ENCODE measurements at places on chromosomes 2 and 18.

DNA sequence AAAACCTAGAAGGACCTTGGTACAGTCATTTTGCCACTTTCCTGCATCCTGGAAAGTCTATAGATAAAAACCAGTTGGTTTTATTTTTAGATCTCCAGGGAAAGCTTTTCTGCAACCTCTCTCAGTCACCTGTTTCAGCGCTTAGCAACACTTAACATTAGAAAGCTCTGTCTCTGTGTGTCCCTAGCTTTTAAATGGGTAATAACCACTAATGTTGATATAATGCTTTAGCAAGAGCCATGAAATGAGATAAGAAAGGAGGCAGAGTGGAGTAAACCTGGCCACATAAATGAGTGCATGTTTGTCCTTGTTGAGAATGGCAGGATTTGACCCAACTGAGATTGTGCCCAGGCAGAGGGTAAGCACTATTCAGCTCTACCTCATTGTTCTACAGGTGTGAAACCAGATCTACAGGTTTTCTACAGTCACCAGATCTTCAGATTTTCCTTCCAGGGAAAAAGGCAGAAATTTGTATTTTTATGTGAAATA lies 44.8 kb downstream of the MARCHF4 start:
- DNase-seq: no peak

DNA sequence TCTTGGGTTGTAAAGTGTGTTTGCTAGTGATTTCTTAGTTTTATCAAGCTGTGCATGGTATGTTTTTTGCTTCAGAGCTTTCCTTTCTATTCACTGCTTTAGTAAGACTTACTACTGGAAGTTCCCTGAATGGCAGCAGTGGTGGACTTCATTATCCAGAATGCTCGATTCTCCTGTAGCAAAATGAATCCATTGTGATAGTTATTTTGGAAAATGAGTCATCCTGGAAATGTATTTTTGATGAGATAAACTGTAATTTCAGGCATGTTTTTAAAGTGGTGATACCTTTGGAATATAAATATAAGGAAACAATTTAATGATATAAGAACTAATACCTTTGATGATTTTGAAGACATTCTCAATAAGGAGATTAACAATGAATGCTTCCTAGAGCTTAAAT lies 387.1 kb downstream of the PTPRM start:
- no peak for DNase-seq

GRCh38 chr2:104826016-104826415 lies 27.9 kb upstream of the POU3F3 start:
- no peak for DNase-seq

DNA sequence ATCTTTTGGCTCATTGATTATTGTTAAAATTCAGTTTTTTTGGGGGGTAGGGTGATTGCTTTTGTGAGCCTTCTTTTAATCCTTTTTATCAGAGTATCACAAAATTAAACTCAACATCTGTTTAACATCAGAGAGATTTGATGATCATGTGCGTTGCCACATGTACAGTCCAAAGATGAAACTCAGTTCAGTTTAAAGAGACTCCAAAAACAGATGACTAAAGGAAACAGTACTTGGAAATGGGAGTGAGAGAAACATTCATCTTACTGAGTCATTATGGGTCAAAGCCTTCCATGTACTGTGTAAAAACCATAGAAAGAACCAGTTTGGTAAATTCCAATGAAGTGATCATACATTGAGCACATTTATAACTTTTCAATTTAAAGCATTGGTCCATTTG lies 53.0 kb downstream of the LYPD6 start:
- no peak for DNase-seq

- DNase-seq: no peak
Measured at GRCh38 chr2:223494942-223495341, 107.2 kb downstream of the SCG2 start.

GRCh38 chr2:105644174-105644980 lies 100.3 kb upstream of the NCK2 start:
- DNase-seq: no peak

DNA sequence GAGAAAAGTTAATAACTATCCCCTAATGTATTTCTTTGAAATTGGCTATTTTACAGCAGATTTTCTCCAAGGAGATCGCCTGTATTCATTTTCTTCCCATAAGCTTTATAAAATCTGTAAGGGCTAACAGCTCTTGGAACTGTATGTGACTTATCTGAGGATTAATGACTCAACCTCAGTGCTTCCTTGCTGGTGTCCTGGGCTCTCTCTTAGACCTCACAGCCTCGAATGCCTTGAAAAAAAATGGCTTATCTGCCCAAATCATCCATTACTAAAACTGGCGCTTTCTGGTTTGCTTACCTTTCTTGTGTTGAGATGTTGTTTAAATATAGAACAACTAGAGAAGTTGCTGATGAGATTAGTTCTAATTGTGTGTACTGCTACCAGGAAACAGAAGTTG lies 713.6 kb downstream of the SLC4A3 start:
- no peak for DNase-seq

DNA sequence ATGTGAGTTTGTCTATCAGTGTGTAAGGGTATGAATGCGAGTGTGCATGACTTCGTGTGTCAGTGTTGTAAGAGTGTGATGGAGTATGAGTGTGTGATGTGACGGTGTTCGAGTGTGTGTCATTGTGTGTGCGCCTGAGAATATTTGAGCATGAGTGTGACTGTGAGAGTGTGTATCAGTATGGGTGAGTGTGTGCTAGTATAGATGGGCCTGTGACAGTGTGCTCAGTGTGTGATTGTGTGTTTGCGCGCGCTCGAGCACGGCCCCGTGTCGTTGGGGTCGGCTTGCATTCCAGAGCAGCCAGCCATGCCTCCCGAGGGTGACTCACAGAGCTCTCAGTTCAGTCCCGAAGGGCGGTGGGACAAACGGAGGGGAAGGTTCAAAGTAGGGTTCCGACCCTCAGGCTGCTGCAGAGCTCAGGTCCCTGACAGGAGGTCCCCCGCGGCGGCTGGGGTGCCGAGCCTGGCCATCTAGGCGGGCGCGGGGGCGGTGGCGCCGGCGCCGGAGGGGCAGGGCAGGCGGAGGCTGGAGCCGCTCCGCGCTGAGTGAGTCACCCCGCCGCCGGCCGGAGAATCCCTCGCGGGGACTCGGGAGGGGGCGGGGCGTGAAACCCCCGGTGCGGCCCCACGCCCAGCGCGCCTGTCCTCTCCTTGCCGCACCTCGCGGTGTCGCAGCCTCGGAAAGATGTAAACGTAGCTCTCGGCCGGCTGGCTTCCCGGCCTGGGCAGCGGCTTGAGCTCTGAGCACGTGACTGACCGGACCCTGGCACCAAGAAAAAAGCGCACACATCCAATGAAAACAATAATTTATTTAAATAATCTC lies 3.8 kb downstream of the DLX2 start:
- no peak for DNase-seq

- no peak for DNase-seq
Measured at GRCh38 chr2:26816893-26817292, 31.0 kb downstream of the CENPA start.

DNA sequence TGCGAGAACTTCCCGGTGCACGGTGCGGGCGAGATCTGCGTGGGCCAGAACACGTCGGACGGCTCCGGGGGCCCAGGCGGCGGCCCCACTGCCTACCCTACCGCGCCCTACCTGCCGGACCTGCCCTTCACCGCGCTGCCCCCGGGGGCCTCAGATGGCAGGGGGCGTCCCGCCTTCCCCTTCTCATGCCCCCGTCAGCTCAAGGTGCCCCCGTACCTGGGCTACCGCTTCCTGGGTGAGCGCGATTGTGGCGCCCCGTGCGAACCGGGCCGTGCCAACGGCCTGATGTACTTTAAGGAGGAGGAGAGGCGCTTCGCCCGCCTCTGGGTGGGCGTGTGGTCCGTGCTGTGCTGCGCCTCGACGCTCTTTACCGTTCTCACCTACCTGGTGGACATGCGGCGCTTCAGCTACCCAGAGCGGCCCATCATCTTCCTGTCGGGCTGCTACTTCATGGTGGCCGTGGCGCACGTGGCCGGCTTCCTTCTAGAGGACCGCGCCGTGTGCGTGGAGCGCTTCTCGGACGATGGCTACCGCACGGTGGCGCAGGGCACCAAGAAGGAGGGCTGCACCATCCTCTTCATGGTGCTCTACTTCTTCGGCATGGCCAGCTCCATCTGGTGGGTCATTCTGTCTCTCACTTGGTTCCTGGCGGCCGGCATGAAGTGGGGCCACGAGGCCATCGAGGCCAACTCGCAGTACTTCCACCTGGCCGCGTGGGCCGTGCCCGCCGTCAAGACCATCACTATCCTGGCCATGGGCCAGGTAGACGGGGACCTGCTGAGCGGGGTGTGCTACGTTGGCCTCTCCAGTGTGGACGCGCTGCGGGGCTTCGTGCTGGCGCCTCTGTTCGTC lies 1.7 kb downstream of the FZD7 start:
- DNase-seq: peak; percentile 34

DNA sequence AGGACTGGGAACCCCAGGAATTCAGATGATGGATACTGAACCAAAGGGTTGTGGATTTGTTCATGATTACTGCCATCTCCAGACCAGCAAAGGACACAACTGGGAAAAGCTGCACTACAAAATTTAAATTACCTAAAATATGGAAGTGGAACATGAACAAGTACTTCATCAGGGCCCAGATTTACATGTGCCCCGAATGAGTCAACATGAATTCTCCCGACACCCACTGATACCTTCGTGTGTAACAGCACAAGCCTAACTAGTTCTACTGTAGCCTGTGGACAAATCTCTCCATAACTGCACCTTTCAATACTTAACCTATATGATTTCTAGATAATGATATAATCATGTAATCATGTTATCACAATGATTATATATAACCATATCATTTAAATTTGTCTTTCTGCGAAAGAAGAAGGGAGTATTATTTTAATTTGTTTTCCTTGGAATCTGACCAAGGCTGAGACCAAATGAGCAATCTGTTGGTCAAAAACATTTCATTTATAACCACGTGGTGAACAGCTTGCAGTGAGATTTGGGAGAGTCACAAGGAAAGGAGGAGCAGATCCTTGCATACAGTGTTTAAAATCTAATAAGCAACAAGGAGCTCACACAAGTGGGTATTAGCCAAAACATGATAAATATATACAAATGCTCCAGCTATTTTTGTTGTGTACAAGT lies 70.5 kb downstream of the CACNB4 start:
- no peak for DNase-seq
